RWPE2 (cell line): ENCODE measurements at places on chromosomes 1 and 21.

- DNase-seq = peak; percentile 78
These were observed 9.6 kb upstream of the SPRR2F start for GRCh38 chr1:153122831-153123421.

DNA sequence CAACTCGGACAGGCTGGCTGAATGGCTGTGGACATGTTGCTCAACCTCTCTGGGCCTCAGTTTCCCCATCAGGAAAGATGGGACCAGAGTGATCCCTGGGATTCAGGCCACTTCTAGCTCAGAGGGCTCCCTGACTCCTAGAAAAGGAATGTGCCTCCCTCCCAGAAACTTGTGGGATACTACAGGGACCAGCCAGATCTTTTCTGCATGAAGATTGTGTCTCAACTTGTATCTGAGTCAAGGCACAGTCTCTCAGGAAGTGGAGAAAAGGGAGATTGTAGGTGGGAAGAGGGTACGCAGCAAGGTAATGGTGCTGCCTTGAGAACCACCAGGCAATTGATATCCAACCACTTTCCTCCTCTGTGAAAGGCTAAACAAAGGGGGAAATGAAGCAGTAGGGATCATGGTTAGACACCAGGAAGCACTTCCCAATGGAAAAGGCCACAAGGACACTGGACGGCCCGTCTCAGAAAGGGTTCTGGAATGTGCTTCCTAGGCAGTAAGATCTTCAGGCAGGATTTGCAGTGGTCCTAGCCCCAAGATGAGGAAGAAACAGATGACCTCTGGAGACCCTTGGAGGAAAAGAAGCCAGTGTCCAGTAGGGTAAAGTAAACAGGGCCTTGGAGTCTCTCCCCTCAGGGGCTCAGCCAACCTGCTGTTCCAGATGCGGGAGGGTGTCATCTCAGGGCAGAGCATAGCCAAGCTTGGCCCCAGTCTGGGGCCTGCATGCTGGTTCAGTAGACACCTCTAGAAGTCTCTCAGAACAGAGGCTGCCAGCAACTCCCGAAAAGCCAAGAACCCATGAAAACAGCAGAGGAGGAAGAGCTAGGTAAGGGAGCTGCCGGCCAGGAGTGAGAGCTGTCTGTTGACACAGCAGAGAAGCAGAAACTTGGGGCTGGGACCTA is 16.8 kb downstream of the IFFO2 start:
- no peak for DNase-seq

- DNase-seq = no peak
These were observed 814.4 kb upstream of the RGS18 start for GRCh38 chr1:191343816-191344215.

- no peak for DNase-seq
These were observed 28.0 kb downstream of the AGPAT3 start for GRCh38 chr21:43892984-43893535.

DNA sequence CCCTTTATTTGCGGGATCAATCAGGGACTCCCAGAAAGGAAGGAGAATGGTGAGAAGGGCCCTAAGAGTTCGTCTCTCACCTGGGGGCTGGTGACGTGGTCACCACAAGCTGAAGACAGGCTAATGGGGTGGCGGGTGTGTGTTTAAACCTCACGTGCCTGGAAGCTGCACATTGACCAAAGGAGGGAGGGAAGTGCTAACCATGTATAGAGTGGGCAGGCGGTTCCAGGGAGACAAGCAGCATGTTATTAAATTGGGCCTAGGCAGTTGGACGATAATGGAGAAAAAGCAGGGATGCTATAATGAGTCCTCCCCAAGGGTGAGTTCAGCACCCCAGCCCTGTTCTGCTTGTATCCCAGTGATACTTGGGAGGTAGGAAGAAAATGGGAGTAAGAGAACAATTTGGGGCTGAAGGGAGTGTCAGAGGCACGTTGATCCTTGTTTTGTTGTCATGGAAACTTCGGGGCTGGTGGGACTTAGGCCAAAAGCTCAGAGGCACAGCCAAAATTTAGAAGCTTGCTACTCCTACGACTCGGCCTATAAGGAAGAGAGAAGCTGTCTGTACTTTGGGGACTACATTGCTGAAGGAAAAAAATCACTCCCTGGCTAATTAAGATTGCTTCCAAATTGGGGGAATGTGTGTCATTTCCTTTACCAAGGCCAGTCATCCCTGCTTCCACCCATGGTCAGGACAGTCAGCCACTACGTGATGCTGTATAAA is 33.2 kb upstream of the EPHA8 start:
- no peak for DNase-seq

DNA sequence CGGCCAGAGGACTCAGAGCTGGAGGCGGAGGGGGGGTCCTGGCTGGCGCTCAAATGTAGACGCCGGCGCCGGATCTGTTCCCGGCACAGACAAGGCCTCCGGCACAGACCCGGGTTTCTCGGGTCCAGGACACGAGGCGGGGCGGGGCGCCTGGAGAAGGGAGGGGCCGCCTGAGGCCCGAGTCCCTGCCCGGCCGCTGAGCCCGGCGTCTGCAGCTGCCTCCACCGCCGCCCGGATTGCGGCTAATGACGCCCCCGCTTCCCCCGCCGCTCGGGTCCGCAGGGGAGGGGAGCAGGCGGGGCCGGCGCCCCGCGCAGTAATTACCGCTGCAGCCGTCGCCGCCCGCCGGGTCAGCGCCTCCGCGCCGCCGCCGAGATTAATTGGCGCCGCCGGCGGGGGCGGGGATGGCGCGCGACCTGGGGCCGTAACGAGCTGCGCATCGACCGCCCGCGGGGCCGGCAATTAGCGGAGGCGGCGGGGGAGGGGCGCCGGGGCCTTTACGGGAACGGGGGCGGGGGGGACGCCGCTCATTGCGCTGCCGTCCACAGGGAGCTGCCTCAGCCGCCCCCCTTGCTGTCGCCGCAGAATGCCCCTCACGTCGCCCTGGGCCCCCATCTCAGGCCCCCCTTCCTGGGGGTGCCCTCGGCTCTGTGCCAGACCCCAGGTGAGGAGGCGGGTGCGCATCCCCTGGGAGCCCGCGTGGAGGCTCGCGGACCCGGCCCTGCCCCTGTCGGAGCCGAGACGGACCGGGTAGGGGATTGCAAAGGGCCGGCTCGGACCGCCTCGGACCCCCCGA is 17.3 kb downstream of the NOC2L start:
- no peak for DNase-seq
